ENCODE measurements at places on chromosomes 16 and 17. TPM values are rescaled to one million over a fixed set of nuclear protein-coding genes. Genes with fewer than 3 reads are reported as not detected.

GRCh38 chr16:89040391-89040790 is 53.3 kb upstream of the ACSF3 start:
- no peak for DNase-seq

- DNase-seq = no peak
Measured at GRCh38 chr17:59427425-59427921, 96.0 kb downstream of the YPEL2 start.

GRCh38 chr17:51828901-51829300 is 329.6 kb downstream of the CA10 start:
- no peak for DNase-seq

DNA sequence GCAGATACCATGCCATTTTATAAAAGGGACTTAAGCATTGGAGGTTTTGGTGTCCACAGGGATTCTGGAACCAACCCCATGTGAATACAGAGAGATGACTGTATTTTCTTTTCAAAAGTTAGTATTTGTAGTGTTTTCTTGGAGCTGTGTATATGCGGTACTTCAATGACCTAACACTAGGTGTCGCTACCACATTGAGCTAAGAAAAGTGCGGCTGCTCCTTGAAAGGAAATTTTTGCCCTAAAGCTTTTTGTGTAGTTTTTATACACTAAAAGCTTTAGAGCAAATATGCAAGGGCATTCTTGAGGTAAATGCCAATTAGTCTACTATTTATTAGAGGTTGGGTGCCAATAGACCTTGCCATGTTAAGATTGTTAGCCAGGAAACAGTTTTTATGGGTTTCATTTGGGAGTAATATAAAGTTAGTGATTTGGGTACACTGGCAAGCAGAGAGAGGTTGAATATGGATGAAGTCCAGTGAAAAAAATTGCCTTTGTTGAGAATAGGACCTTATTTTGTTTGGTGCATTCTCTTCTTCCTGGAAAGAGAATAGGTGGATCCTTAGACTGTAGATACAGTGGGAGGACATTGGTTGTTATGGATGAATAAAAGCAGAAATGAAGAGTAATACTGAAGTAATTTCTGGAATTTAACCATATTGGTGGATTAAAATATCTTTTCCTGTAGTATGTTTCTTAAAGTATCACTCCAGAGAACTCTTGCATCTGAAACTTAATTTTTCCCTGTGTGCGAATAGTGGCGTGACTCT is 43.3 kb downstream of the BCAS3 start:
- no peak for DNase-seq

GRCh38 chr17:50139950-50140885 is 10.3 kb upstream of the SAMD14 start:
- DNase-seq = peak; percentile 88

DNA sequence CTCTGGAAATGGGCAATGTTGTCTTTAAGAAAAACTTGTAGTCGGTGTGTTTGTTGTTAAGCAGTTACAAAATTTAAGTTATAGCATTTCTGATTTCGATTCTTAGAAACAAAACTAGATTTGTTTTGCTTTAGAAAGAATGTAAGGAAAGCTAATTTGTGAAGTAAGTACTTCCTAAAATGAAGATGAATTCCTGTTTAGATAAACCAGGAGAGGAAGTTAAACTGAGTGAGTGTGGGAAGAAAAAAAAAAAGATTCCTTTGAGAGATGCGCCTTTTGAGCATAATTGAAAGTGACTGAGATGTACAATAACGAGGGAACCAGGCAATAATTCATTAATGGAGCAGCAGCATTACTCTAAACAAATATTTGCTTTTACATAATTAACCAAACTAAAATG is 52.4 kb upstream of the ALOX12 start:
- no peak for DNase-seq

- no peak for DNase-seq
Measured at GRCh38 chr16:4316864-4317531, 1.1 kb downstream of the GLIS2 start.

DNA sequence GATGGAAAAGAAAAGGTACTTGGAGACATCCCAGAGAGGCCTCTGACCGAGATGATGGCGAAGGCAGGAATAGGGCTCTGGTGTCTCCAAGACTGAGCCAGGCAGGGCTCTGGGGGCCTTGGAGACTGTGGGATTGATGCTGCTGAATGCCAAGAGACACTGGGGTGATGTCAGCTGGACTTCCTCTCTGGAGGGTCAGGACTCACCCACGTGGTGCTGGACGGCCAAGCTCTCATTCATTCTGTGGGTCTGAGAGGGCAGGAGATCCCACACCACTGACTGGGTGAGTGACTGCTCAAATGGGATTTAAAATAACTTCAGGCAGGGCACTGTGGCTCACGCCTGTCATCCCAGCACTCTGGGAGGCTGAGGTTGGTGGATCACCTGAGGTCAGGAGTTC is 64.8 kb downstream of the NT5M start:
- no peak for DNase-seq

- no peak for DNase-seq
Measured at GRCh38 chr16:21685034-21685455, 21.3 kb downstream of the OTOA start.

DNA sequence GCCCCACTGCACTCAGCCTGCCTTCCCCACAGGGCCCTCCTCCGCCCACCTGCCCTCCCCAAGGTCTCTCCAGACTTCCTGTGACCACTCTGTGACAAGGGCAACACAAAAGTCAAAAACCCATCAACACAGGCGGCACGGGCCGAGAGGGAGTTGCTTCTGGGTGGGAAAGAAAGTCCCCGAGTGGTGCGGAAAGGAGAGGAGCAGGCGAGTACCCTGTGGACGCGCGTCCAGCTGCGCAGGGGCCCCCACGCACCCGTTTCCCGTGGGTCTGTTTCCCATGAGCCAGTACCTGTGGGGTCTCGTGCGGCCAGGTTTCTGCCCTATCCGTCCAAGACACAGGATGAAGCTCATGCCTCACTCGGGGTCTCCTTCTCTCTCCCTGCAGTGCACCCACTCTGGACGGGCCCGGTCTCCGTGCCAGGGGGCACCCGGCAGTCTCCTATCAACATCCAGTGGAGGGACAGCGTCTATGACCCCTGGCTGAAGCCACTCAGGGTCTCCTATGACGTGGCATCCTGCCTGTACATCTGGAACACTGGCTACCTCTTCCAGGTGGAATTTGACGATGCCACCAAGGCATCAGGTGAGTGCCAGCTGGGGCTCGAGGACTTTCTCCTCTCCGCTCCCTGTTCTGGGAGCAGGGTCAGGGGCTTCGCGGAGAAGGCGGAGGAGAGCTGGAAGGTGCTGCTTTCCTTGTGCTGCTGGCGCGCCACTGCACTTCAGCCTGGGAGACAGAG is 12.2 kb downstream of the CD2BP2 start:
- no peak for DNase-seq

DNA sequence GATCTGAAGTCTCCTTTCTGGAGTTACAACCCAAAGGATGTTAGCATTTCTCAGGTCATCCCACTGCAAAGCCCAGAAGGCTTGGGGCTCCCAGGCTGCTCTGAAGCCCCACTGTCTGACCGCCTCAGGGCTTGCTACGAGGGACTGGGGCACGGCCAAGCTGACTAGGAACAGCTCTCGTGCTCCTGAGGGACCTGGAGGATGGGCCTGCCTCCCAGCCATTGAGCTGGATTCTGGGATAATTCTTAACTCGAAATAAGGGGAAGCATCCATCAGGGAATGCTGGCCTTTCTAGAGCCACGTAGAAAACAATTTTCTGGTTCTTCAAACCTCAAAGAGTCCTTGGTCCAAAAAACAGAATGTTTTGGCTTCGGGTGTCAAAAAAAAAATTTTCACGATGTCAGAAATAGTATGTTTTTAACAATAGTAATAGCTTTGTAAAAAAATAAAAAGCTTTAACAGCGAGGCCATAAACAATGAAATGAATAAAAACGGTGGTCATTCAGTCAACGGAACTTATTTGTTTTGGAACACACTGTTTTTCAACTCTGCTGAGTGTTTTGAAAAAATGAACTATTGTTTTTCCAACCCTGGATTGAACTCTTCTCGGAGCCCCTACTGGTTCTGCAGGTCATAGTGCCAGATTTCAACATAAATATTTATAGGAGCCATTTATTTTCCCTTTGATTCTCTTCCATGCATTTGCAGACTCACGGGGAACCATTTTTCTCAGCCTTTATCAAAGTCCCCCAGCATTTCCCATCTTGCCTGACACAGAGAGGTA is 16.4 kb upstream of the HERPUD1 start:
- DNase-seq = no peak

- no peak for DNase-seq
Measured at GRCh38 chr17:14959106-14959648, 305.9 kb downstream of the PMP22 start.

DNA sequence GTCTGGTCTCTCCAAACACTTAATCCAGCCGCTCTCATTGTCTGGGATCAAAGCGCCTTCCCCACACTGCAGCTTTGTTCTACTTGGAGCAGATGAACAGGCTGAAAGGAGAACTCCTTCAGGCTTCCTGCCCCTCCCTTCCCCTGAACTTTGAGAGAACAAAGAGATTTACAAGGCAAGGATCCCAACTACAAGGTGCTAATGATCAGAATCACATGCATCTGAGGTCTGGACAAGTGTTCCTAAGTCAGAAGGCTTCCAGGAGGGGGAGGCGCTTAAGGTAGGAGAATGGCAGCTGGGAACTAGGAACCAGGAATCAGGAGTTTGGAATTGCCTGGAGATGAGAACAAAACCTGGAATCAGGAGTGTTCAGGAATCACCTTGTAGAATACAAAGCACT is 606.3 kb upstream of the CDH11 start:
- no peak for DNase-seq

DNA sequence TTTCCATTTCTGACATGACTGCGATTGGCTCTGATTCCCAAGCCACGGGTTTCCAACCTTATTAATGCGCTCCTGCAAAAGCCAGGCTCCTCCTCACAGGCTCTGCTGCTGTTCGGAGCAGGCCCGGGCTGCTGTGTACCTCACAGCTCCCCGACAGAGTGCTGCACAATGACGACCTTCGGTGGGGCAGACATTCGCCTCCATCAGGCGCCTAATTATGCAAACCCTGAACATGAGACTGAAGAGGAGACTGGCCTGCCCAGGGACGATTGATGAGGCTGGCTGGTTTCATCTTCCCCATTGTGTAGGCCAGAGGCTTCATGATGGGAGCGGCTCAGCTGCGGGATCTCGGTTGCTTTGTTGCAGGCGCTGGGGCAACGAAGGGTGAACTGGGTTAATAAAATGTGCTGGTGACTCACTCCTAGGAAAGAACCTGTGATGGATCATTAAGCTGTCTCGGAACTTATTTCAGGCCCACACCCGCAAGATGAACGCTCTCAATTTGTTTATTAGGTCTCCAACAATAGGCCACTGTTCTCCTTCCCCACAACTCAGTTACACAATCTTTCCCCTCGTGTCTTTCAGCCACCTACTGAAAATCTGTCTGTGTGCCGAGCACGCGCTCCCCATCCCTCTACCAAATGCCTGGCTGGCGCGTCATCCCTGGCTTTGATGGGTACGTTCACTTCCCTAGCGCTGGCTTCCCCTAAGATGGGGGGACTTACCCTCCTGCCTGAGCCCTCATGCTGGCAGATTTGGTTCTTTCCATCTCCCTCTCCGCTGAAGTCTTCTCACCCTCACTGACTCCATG is 27.2 kb upstream of the TOB1 start:
- DNase-seq = peak; percentile 77

GRCh38 chr16:81212830-81213465 is 25.5 kb upstream of the BCO1 start:
- DNase-seq = no peak

GRCh38 chr17:75262112-75262606 is 480 bp downstream of the MRPS7 start:
- no peak for DNase-seq

DNA sequence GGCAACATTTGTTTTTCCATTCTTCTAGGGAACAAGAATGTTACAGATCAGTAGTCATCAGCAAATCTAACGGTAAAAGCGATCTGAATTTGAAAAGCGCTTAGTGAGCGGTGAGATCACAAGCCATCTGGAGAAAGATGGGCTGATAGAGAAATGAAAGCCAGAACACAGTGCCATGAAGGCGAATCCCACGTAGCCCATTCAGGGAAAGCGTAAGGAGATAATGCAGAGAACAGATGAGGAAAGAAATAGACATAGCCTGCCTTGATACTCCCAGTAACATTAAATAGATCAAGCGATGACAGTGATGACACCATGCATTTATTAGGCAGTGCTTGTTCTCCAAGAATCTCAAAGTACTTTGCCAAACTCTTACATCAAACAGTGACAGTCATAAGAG is 183.1 kb upstream of the PSMD7 start:
- no peak for DNase-seq

- no peak for DNase-seq
Measured at GRCh38 chr16:89360760-89361435, 129.5 kb downstream of the ANKRD11 start.

DNA sequence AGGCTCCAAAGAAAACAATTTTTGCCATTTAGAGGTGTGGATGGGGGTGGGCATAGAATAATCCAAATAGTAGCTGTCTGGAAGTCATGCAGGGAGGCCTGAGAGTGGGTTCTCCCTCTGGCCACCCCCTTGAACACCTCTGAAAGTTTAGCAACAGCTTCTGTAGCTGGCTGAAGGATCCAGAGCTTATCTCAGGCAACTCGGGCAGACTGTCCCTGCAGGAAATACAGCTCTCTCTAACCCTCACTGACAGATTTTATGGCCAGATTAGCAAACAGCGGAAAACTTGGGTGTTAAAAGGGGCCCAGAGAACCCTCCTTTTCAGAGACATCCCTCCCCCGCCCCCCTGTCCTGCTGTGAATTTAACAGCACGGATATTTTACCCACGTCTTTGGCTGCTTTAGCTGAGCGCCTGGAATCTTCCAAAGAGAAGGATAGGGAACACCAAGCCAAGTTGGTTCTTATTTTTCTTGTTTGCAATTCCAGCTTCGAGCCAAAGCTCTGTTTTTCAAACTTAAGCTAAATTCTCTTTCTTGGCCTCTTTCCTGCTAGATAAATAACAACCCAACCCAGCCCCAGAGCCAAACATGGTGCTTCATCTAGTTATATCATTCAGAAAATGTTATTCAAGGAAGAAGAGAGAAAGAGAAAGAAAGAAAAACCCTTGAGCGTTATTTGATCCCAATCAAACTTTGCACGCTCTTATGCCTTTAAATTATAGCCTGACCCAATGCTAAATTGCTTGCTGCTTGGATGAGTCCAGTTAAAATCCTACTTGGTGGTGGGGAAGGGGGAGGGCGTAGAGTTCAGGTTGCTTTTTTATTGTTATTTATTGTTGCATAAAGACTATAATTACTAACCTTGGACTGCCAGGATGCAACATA is 2.3 kb upstream of the HOXB2 start:
- DNase-seq = no peak

SEPTIN12 gene
- total RNA-seq = not detected

TBC1D3K gene
- total RNA-seq = not detected

CLEC16A gene
- total RNA-seq = 39.4 TPM

HSBP1 gene
- 75.6 TPM for total RNA-seq

TP53TG3 gene
- not detected for total RNA-seq

ZNF267 gene
- 19.7 TPM for total RNA-seq

USP43 gene
- total RNA-seq = 0.18 TPM

GRIN2A gene
- total RNA-seq = 0.89 TPM

POLDIP2 gene
- 30.0 TPM for total RNA-seq

USP31 gene
- 11.8 TPM for total RNA-seq

CRYBA1 gene
- not detected for total RNA-seq

KRTAP2-3 gene
- not detected for total RNA-seq

CTRB2 gene
- 7.3 TPM for total RNA-seq

Data from sciatic nerve (tissue), 2 donors.